ENCODE measurements at places on chromosomes 12 and 14. TPM values are rescaled to one million over a fixed set of nuclear protein-coding genes. Genes with fewer than 3 reads are reported as not detected.

The SMIM41 gene
- total RNA-seq: 7.9 TPM

- H3K4me1 ChIP-seq: no peaks in the 10 kb centered on the region
- H3K4me3 ChIP-seq: no peak overlapping the region
- H3K36me3 ChIP-seq: no peaks in the 10 kb centered on the region
These were observed 16.7 kb upstream of the CD163L1 start for GRCh38 chr12:7460375-7461259.

DNA sequence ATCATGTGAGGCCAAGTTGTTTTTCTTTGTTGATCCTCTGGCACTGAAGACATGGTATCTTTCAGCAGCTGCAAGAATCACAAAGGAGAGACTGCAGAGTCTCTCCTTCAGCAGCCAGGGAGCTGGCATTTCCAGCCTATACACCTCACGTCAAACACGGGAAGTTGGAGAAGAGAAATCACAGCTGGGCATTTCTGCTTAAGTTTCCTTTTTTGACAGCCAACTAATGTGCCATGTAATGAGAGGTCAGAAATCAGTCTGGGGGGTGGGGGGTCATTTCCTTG, 28.3 kb downstream of the PHLDA1 start:
- no peak for DNase-seq
- H3K27me3 ChIP-seq: no peaks in the 10 kb centered on the region
- H3K27ac ChIP-seq: no peak overlapping the region
- H3K36me3 ChIP-seq: no peaks in the 10 kb centered on the region
- no peak overlapping the region for H3K4me3 ChIP-seq
- H3K4me1 ChIP-seq: no peaks in the 10 kb centered on the region

DNA sequence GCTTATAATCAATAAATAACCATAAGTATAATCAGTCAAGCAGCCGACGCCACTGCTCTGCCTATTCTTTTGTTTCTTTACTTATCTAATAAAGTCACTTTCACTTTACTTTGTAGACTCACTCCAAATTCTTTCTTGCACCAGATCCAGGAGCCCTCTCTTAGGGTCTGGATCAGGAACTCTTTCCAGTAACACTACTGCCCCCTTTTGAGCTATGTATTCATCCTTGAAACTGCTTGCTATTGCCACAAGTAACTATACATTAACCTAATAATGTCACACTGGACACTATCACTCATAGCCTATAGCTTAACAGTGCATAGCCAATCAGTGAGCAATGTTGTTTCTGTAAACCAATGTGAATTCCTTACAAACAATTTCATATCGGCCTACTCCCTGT, 2.8 kb upstream of the NID2 start:
- no peaks in the 10 kb centered on the region for H3K36me3 ChIP-seq
- DNase-seq: no peak
- H3K4me1 ChIP-seq: peaks cover 3% of the 10 kb centered on the region
- no peak overlapping the region for H3K4me3 ChIP-seq
- no peak overlapping the region for H3K27ac ChIP-seq
- no peaks in the 10 kb centered on the region for H3K27me3 ChIP-seq

- H3K4me3 ChIP-seq: no peak overlapping the region
- DNase-seq: no peak
- no peaks in the 10 kb centered on the region for H3K36me3 ChIP-seq
- no peaks in the 10 kb centered on the region for H3K27me3 ChIP-seq
These were observed 163.1 kb upstream of the TMPO start for GRCh38 chr12:98352218-98352811.

Measured in ascending aorta (tissue), 2 donors.